ENCODE measurements at places on chromosomes 13 and 19.
A peak's percentile ranks its signal among the peaks of the same experiment; 100 is the strongest.

DNA sequence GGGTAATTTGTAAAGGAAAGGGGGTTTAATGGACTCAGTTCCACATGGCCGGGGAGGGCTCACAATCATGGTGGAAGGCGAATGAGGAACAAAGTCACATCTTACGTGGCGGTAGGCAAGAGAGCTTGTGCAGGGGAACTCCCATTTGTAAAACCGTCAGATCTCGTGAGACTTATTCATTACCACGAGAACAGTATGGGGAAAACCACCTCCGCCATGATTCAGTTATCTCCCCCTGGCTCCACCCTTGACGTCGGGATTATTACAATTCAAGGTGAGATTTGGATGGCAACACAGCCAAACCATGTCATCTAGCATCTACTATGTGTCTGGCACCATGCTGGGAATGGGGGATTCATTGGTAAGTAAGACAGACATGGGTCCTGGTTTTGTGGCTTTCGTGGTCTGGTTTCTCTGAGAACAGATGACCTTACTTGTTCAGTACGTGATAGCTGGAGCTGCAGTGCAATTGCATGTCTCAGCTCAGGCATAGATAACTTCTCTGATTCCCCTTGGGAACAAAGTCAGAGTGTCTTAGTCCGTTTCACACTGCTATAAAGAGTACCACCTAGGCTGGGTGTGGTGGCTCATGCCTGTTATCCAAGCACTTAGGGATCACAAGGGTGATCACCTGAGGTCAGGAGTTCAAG, 8.3 kb downstream of the ZNF554 start:
- DNase-seq, result no peak

GRCh38 chr19:41570179-41570578, 5.8 kb upstream of the CEACAM21 start:
- DNase-seq, result no peak

DNA sequence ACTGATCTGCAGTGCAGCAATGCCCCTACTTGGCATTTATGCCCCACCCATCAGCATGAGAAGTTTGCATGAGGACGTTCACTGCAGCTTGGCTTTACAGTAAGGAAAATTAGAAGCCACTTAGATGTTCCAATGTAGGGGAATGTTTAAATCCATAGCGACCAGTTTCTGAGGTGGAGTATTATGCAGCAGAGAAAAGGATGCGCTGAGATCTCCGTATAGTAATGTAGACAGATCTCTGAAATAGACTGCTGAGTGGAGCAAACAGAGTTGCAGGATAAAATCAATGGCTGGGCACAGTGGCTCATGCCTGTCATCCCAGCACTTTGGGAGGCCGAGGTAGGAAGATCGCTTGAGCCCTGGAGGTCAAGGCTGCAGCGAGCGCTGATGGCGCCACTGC, 10.1 kb downstream of the PGPEP1 start:
- DNase-seq, result no peak

DNA sequence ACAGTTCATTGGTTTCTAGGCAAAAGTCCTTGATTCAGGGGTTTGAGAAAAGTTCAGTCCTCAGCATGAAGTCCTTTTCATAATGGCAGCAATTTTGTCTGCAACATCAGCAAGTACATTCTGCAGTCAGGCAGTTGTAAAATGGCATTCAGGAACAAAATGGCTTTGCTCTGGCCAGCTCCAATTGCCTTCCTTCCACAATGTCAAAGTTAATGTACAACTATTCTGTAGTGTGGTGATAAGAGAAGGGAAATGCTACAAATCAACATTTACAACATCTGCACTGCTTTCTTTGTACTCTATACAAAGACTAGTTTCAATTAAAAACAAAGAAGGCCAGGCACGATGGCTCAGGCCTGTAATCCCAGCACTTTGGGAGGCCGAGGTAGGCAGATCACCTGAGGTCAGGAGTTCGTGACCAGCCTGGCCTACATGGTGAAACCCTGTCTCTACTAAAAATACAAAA, 1.8 kb upstream of the NEK3 start:
- DNase-seq, result no peak

- no peak for DNase-seq
Observed at GRCh38 chr13:86085890-86086289, 286.7 kb upstream of the SLITRK6 start.

- DNase-seq, result no peak
Observed at GRCh38 chr13:77335543-77335942, 8.6 kb upstream of the MYCBP2 start.

DNA sequence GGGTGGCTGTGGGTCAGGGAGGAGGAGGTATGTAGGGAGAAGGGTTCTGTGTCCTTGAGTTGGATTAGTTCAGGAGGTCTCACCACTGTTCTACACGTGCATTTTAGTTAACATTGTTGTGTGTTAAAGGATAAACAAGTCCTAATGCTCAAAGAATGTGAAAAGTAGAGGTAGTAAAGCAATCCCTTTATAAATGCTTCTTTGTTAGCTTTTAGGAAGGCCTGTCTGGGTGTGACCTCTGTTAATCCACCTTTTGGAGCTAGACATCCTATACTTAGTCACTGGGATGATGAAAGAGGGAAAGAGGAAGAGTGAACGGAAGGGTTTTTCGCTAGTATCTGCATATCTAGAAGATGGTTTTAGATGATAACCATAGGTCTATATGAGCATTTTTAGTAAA, 42.2 kb upstream of the FLT1 start:
- no peak for DNase-seq

- DNase-seq, result no peak
Observed at GRCh38 chr19:33235996-33236350, 10.3 kb upstream of the SLC7A10 start.

GRCh38 chr13:87123987-87124784, 547.0 kb upstream of the SLITRK5 start:
- DNase-seq, result peak; percentile 19

DNA sequence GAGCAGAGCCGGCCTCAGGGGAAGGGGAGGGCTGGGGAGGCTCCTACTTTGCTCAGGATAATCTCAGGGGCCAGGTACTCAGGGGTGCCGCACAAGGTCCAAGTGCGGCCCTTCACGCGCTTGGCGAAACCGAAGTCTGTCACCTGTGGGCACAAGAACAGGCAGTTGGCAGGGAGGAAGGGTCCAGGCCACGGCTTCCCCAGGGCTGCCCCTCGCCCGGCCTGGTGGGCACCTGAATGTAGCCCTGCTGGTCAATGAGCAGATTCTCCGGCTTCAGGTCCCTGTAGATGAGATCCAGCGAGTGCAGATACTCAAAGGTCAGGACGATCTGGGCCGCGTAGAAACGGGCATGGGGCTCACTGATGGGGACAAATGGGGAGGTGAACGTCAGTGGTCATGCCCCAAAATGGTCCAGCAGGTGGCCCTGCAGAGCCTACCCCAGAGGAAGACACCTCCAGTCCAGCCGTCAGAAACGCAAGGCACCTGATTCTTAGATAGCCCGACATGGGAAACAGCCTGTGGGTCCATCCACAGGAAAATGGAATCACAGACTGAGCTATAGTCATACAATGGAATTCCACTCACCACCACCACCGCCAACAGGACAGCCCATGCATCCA, 7.1 kb upstream of the SAMD1 start:
- no peak for DNase-seq

GRCh38 chr13:57824121-57824520, 192.6 kb downstream of the PCDH17 start:
- DNase-seq, result no peak

- no peak for DNase-seq
Observed at GRCh38 chr13:102935896-102936321, 90.1 kb downstream of the ERCC5 start.

DNA sequence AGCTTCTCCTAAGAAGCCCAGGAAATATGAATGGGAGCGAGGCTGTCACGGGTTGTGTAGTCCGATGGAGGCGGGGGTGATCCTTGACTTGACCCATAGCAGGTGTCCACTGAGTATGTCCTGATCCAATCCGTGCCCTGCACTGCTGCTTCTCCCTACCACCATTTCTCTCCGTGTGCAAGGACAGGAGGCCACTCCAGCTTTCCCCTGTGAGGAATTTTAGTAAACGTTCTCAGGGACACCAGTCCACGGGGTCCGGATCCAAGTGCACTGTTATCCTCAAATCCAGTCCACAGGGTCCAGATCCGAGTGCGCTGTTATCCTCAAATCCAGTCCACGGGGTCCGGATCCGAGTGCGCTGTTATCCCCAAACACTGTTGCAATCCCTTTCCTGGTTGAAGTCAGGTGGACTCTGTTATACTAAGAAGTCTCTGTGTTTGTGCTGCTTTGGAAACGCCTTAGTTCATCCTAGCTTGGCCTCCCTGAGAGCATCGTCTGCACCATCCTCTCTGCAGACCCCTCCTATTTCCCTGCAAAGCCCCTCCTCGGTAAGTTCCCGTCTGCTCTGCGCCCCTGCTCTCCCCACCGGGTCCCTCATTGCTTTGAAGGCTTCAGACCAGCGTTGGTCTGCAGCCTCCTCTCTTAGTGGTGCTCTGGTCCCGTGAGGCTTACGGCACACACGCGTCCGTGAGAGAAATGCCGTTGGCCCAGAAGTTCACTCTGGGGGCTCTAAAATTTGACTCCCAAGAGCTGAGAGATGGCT, 303.5 kb downstream of the TEX29 start:
- no peak for DNase-seq

DNA sequence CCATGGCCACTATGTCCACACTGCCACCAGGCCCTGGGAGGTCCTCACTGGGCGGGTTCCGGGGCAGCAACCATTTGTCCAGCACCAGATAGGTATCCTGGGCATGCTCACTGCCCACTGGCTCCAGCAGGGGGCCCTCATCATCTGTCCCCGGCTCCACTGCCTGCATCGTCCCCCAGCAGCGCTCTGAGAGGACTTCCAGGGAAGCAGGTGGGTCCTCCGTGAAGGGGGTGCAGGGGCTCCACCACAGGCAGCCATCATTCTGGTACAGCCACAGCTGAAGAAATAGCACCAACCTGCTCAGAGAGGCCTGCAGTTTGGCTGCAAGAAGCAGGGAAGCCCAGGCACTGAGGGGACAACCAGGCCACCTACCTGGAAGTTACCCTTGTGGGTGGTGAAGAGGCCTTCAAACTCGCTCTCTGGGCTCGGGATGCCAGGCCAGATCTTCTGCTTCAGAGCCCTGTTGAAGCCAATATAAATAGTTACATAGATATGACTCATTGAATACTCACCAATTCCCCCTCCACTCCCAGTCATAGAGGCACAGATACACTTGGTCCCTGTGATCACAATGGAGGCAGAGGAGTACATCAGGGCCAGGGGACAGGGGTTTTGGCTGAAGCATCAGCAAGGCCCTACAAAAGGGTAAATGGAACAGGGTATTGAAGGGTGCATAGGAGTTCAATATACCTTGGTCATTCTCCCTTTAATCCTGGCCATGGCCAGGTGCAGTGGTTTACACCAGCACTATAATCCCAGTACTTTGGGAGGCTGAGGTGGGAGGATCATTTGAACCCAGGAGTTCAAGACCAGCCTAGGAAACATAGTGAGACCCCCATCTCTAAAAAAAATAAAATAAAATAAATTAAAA, 4.1 kb downstream of the SWSAP1 start:
- peak; percentile 36 for DNase-seq

DNA sequence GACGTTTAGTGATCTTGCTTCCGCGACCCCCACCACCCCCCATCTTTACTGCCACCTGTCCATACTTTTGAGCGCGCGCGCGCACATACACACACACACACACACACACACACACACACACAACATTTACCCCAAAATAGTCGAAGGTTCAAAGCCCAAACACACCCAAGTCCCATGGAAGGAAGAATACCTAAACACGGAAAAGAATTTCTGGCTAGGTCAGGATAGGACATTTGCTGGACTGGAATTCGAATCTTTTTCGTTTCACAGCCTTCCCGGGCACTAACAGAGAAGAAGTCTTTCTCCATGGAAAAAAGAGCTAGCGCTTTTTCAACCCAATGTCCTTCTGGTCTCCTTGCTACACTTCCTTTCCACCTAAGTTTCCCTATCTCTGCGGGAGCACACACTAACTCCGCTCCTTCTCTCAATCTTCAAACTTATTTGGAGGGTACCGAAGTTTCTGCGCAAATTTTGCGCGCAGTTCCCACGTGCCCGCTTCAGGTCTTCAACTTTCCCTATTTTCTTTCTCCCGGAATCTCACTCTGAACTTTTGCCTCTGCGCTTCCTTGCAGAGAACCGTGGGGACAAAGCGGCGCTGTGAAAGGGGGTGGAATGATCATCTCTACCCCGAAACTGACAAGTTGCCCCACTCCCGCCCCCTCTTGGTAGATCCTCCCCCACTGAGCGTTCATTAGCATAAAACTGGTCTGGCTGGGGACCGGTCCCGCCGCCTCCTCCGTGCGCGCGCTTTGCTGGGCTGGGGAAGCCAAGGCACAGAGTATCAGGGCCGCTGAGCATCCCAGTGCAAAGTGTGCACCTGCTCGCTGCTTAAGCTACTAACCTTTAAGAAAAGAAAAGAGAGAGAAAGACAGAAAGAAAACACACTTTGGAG, 2.7 kb downstream of the DACH1 start:
- DNase-seq, result no peak

GRCh38 chr13:19993024-19993423, 34.5 kb downstream of the ZMYM2 start:
- no peak for DNase-seq

DNA sequence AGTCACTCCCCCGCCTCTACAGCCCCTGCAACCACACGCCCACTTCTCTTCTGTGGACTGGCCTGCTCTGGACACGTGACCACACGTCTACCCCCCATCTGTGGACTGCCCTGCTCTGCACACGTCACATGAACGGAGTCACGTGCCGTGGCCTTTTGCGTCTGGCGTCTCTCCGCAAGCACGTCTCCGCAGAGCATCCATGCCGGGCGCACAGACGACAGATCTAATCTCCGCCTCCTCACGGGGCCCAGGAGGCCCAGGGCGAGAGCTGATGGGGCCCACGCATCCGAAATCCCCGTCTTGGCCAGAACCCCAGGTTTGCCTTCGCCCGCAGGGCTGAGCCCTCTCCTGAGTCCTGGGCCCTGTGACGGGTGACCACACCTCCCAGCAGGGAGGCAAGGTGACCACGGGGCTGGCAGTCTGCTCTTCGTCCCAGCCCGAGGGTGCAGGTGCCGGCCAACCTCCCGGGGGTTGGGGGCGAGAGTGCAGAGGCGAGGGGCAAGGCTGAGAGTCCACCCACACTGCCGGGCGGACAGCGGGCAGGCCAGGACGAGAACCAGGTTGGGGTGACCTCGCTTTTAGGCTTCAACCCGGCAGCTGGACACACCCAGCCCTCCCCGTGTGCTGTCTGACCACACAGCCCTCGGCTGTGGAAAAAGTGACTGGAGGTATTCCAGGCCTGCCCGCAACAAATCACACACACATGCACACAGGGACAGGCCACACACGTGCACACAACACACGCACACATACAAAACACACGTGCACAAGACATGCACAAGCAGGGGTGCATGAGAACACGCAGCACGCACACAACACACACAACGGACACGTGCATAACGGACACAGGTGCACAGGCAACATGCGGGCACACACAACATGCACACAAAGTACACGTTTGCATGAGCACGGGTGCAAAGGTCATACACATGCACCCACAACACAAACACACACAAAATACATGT, 3.9 kb downstream of the SBNO2 start:
- no peak for DNase-seq

- no peak for DNase-seq
Observed at GRCh38 chr13:25977671-25978070, 74.1 kb downstream of the SHISA2 start.
